LoVo (cell line): ENCODE measurements at places on chromosomes 1 and 21.

GRCh38 chr21:45528028-45528705, 14.1 kb downstream of the SLC19A1 start:
- no peak for DNase-seq

DNA sequence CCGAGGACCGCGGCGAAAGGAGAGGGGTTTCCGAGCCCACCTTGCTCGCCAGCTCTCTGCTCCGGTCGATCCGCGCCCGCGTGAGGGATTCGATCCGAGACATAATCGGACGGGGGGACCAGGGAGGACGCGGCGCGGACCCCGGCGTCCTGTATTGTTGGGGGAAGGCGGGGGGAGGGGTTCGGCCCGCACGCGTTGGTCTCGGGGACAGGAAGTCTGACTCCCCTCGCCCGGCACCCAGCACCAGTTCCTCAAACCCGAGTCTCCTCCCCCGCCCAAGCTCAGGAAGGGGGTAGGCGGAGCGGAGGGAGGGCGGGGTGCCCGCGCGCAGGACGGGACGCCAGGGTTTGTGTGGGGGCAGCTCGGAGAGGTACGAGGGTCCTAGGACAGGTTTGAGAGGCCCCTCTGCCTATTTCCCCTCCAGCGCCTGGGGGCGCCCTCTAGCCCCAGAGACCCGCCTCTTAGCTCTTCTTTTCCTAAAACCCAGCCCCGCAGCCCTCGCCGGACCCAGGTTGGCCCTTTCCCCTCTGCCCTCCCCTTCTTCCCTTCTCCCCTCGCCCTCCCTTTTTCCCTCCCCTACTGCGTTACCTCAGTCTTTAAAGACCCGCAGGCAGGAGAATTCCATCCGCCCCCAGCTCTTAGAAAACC, at the start of gene ARHGEF2:
Gene ARHGEF2 (minus strand): TSS at position 223 of the 648 bp plus-strand sequence. CDS start 120 bp downstream, at position 103.
- DNase-seq = peak; percentile 62

DNA sequence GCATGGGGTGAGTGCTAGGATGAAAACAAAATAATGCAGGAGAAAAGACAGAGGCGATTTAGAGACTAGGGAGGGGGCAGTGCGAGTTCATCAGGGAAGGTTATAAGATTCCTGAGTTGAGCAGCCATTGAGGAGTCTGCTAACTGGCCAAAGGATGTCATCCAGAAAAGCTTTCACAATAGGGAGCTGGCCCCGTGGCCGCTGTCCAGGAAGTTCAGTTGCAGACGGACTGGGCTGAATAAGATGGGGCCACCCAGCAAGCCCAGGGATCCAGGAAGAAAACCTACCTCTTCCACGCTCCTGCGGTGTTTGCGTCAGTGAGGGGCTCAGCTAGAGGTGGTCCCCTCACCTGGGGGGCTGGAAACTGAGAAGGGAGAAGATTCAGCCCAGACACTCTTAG, 4.0 kb upstream of the PKP1 start:
- no peak for DNase-seq

GRCh38 chr1:229273507-229274232, 2.8 kb downstream of the RAB4A start:
- peak; percentile 38 for DNase-seq

- DNase-seq = peak; percentile 49
These were observed 45.9 kb upstream of the PUM1 start for GRCh38 chr1:31111290-31111951.

- no peak for DNase-seq
These were observed 37.0 kb downstream of the TBCE start for GRCh38 chr1:235404190-235404589.

DNA sequence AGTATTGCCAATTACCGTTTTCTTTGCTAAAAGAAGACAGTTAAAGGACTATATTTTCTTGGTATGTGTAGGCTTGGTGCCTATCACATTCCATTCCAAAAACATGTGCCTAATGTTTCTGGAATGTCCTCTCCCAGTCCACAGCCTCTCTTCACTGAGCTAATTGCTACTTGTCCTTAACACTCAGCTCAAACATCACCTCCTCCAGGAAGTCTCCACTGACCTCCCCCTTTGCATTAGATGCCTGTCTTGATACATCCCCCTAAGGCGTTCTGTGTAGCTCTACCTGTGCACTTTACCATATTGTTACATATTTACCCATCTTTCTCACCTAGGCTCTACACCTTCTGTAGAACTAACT, 195.6 kb upstream of the CAMK1G start:
- no peak for DNase-seq

GRCh38 chr21:27580276-27580675, 613.4 kb upstream of the ADAMTS5 start:
- DNase-seq = no peak
